ENCODE measurements at places on chromosomes 16 and 17.
A peak's percentile ranks its signal among the peaks of the same experiment; 100 is the strongest.

- no peak for DNase-seq
Measured at GRCh38 chr16:54266363-54266955, 20.1 kb downstream of the IRX3 start.

GRCh38 chr16:66858740-66859396 is 14.7 kb downstream of the CA7 start:
- DNase-seq = no peak

DNA sequence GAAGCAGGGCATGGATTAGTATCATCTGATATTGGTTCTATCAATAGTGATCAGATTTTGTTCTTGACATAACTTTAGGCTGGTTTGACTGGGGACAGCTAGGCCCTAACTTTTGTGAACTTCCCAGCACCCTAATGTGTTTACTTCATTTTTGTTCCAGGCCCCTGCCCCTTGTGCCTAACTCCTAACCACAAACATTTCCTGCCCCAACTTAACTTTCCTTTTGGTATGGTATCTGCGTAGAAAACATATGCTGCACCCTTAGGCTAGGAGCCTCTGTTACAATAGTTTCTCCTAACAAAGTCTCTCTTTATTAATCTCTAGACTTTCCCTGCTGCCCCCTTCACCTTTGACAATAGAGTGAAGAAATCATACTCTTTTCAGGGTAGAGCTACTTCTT is 2.5 kb downstream of the ADPRM start:
- no peak for DNase-seq

GRCh38 chr17:65047941-65048340 is 8.6 kb downstream of the GNA13 start:
- DNase-seq = no peak

GRCh38 chr17:80101946-80102663 is 724 bp downstream of the GAA start:
- no peak for DNase-seq

DNA sequence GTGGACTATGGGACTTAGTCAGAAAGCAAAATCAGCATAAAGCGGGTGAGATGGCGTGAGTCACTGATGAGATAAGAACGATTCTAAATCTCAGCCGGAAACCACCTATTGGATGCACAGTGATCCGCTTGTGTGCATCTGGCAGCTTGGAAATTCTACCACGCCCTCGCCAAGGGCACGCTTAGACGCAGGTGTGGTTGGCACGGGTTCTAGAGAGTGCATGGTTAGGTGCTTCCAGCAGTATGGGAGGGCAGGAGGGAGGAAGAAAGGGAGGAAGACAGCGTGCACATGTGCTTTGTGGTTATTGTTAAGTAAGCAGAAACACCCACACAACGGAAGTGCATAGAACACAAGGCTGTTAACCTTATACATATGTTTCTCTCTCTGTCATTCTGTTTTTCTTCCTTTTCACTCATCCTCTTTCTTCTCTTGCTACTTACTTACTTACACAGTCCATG is 374.0 kb upstream of the ASIC2 start:
- DNase-seq = peak; percentile 3

GRCh38 chr16:79592186-79592585 is 8.4 kb downstream of the MAF start:
- no peak for DNase-seq
